ENCODE measurements at places on chromosomes 6 and 20.

DNA sequence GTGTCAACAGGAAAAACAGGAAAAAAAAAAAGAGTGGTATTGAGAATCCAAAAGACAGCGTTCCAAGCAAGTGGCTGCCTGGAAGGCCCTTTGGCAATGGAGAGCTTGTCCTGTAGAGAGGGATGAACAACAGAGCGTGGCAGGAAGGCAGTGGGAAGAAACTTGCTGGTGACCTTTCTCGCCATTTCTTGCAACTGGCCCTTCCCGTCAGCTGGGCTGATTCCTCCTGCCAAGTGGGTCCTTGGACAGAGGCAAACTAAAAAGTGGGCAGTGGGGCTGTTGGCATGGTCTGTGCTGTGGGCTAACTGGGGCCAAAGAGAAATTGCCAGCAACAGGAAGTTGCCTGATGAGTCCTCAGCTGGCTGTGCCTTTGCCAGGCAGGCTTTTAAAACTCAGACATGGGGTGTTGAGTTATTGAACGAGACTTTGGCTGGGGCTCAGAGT is 43.9 kb upstream of the CLDN20 start:
- DNase-seq = no peak

DNA sequence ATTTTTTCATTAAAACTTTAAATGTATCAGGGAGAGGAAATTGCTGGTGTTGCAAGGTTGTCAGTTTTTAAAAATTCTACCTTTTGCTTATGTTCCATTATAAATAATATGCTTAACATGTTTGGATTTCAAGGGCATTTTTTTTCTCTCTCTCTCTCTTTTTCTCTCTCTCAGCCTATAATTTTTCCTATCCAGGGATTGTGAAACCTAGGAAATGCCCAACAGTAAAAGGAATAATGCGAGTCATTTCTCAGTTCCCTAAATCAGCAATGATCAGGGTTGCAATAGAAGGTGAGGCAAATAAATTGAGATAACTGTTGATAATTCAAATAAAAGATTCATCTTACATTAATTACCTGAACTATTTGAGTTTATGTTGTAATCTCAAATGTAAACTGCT is 53.2 kb upstream of the IFNGR1 start:
- DNase-seq = no peak

- DNase-seq = no peak
Measured at GRCh38 chr6:81105998-81106397, 646.5 kb downstream of the TENT5A start.

DNA sequence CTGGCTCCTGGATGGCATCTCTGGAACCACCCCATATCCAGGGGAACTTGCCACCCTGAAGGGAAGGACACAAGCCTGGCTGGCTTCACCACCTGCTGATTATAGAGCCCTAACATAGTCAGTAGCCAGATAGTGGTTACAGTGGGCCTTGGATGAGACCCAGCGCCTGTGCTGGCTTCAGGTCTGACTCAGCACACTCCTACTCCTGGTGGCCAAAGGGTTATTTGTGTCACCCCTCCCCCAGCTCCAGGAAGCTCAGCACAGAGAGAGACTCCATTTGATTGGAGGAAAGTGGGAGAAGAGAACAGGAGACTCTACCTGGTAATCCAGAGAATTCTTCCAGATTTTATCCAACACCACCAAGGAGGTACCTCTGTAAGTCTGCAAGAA is 12.8 kb downstream of the SNX14 start:
- no peak for DNase-seq

- no peak for DNase-seq
Measured at GRCh38 chr6:138986578-138986977, 1.5 kb downstream of the REPS1 start.

DNA sequence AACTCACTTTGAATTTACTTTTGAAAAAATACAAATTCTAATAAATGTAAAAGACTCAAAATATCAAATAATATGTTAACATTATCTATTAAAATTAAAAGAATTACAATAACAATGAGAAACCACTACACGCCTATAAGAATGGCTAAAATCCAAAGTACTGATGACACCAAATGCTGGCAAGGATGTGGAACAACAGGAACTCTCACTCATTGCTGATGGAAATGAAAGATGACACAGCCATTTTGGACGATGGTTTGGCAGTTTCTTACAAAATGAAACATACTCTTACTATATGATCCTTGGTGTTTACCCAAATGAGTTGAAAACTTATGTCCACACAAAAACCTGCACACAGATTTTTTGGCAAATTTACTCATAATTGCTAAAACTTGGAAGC is 15.6 kb upstream of the STX11 start:
- no peak for DNase-seq

- no peak for DNase-seq
Measured at GRCh38 chr6:157316871-157317814, 6.2 kb downstream of the TMEM242 start.

- no peak for DNase-seq
Measured at GRCh38 chr6:155125906-155126305, 130.8 kb downstream of the TIAM2 start.

DNA sequence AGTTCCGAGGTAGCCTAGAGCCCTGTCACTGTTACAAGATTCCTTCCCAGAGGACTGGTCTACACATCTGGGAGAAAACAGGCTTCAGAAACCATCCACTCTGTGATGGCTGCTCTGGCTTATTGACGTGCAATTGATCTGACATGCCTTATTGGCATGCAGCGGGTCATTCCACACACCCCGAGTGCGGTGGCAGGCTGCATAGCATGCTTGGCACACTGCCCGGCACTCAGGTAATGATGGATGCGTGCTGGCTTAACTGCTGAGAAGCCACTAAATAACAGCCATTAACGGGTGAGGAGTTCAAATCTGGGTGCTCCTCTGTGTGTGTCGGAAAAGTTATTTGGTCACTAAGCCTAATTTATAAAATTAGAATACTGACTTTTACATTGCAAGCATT is 67.9 kb upstream of the CDH4 start:
- DNase-seq = no peak

DNA sequence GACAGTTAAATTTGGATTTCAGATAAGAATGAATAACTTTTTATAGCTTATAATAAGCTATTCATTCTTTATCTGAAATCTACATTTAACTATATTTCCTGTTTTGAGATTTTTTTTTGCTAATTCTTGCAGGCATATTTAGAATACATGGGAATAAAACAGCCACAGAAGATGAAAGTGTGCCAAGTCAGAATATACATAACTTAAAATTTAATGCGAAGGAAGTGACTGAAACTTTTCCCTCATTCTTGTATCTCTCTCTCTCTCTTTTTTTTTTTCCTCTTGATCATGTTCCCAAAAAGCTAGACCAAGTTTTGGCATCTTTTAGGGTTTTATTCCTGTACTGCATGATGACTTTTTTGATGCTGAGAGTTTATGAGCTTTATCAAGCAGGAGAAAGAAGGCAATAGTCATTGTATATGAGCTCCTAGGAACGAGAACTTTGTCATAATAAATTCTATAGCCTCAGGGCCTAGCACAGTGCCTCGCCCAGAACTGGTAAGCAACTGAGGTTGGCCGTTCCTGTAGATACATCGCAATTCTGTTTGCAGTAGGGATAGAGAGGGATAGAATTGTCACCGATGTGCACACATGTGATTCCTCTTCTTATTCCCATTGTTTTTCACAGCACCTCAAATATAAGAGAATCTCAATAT is 205.2 kb downstream of the MYLK4 start:
- DNase-seq = no peak

DNA sequence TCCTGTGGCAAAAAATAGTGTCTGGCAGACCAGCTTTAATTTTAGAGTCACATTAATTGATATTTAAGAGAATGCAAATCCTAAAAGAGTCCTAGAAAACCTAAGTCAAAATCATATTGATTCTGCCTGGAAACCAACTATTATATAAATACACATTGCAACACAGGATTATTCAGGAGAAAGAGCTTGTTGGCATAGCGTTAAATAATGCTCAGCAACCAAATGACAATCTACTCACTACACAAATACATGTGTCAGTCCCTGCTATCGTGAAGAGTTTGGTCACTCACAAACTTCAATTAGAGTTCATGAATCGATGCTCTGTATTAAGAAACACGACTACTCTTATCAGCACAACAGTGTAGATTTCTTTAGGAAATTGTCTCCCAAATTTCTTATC is 54.2 kb downstream of the CGA start:
- no peak for DNase-seq

DNA sequence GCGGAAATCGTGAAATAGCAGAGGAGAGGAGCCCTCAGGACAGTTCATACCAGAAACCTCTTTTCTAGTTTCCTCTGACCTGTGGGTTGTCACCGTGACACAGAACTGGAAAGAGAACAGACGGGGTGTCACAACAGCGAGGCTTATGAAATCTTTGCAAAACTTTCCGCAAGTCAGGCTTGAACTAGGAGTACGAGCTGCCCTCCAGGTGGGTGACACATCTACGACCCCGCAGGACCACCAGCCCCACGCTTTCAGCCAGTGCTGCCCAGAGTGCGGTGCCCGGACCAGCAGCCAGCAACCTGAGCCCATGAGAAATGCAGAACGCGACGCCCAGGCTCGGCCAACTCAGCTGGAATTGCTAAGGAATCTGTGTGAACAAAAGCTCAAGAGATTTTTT is 30.8 kb downstream of the WRNIP1 start:
- no peak for DNase-seq

GRCh38 chr20:63092660-63093215 is 86.0 kb upstream of the BHLHE23 start:
- DNase-seq = peak; percentile 16

GRCh38 chr20:5030348-5031205 is 29.3 kb upstream of the SLC23A2 start:
- DNase-seq = no peak

DNA sequence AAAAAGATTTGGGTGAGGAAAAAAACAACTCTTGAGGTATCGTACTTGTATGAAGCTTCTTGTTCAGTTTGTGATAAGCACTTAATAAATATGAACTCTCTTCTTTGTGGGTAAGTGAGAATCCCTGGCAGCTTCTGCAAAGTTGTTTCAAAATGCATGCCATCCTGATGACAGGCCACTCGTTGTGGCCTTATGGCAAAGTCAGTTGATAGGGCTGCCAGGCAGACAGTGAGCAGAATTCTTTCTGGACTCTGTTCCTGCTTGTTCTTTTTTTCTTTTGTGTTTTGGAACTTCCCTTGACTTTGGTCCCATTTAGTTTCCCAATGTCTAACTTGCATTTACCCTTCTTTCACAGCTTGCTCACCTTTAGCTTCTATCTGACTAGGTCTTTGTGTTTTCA is 983.5 kb upstream of the FLRT3 start:
- no peak for DNase-seq

DNA sequence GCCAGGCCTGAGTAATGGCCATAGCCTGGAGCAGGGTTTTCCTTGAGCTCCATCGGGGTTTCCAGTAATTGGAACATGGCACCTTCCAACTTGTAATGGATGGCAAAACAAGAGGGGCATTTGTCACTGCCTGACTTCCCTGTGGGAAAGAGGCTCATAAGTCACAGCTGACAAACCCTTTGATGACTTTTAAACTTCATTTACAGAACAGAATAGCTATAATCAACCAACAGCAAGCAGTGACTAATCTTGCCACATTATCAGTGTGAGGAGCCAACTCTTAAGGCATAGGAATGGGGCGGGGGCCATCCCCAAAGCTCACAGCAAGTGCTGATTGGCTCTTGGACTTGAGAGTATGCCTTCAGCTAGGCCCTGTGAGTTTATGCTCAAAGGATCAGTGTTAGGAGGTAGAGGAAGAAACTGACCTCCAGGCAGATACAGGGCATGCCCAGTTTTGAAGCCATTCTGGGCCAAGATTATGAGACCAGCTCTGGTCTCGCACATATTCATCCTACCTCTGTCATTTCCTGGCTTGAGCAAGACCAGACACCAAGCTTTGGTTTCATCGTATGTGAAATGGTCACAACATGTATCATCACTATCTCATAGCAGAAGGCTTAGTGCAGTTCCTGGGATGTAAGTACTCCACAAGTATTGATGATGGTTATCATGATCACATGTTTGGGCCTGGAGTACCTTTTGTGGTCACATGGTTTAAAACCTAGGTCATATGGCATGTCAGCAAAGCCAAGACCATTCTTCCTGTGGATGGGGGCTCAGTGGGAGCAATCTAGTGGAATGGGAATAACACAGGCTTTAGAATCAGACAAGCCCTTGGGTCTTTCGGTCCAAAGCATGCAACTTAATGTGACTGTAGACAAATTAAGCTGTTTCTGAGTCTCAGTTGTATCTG is 49.2 kb downstream of the EIF2S2 start:
- DNase-seq = no peak

GRCh38 chr20:12049125-12049524 is 131.4 kb downstream of the BTBD3 start:
- DNase-seq = no peak

GRCh38 chr6:44563397-44563796 is 175.9 kb downstream of the CDC5L start:
- no peak for DNase-seq

DNA sequence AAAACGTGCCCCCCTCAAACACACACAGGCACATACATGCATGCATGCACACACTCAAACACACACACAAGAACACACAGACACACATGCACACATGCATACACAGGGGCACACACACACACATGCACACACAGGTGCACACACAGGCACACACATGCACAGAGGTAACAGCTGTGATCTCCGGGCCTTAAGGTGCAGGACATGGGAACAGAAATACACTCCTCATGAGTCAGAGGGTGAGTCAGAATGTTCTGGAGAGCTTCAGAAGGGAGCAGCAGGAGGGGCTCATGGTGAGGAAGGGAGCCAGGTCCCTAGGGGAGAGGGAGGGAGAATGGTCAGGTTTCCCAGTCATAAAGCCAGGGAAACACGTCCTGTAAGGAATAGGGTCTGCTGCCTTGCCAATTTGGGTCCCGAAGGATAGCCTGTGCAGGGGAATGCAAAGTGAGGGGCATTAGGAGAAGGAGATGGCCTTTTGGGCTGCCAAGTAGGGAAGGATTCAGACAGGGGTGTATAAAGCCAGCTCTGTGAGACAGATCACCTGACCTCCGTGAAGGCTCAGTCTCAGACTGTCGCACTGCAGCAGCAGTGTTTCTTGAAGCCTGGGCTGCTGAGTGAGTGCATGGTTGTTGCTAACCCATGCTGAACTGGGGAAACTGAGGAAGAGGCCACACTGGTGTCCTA is 123.9 kb downstream of the MAFB start:
- DNase-seq = no peak

- DNase-seq = peak; percentile 39
Measured at GRCh38 chr20:21510414-21511384, 3.2 kb downstream of the NKX2-2 start.

DNA sequence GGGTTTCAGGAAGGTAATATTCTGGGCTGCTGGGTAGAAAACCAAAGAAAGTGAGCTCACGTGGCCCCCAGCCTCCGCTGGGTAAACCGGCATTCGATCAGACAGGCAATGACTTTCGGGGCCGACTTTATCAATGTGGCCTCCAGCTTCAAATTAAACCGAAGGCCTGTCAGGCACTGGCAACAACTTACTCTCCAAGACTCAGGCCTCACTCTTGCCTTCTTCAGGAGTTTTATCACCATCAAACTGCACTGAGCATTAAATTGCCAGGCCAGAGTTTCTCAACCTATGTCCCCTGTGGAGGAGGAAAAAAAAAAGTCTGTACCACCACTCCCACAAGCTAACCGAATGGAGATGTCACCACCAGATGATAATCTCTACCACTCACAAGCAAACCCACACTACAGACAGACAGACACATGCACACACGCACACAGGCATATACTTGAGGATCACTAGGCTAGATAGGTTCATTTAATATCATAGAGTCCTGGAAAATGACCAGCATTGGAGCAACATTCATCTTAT is 1.1 kb upstream of the MBOAT1 start:
- DNase-seq = no peak
